ENCODE measurements at places on chromosomes 4 and X.

- no peak for DNase-seq
These were observed 552.6 kb downstream of the PCDH19 start for GRCh38 chrX:99857455-99857854.

- no peak for DNase-seq
These were observed 6.1 kb downstream of the HOPX start for GRCh38 chr4:56674984-56675383.

- DNase-seq = no peak
These were observed 38.1 kb upstream of the CLDN24 start for GRCh38 chr4:183360161-183360919.

- no peak for DNase-seq
These were observed 337.1 kb upstream of the CTSO start for GRCh38 chr4:156290811-156291210.

GRCh38 chr4:53937918-53938317 lies 126.5 kb downstream of the CHIC2 start:
- no peak for DNase-seq

Data from CD4-positive, alpha-beta T cell treated with Interleukin-1 beta for 1 hour (primary cell).